Activated CD4-positive, alpha-beta T cell treated with anti-CD3 and anti-CD28 coated beads, Interleukin-2, amount 10 ng/mL, durations not matched to agents 7 days and 5 days (primary cell): ENCODE measurements at places on chromosomes 7 and 10. TPM values are rescaled to one million over a fixed set of nuclear protein-coding genes. Genes with fewer than 3 reads are reported as not detected.

Gene GCK
- not detected for total RNA-seq

Gene BAIAP2L1
- total RNA-seq: 0.42 TPM

Gene DYDC2
- not detected for total RNA-seq

Gene RASSF4
- 0.52 TPM for total RNA-seq

Gene PLEKHA8
- total RNA-seq: 5.2 TPM
